ENCODE measurements at places on chromosomes 1 and 21. TPM values are rescaled to one million over a fixed set of nuclear protein-coding genes. Genes with fewer than 3 reads are reported as not detected.

GRCh38 chr1:224881762-224882211 lies 47.7 kb upstream of the DNAH14 start:
- DNase-seq, result no peak

- DNase-seq, result no peak
Measured at GRCh38 chr1:241332037-241332409, 25.0 kb downstream of the RGS7 start.

DNA sequence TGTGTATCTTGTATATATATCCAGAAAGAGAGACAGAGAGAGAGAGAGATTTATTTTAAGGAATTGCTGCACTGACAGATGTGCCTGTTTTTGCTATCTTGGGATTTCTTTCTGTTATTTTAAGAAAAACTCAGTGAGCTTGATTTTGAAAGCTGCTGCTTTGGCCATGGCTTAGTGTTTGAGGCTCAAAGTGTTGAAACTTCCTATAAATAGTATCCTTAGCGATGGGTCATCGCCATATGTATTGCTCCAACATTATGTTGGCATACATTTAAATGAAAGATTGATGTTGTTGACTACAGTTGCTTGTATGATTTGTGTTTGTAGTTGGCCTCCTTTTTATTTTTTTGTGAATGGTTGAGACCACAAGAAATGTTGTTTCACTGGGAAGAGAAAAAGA lies 29.0 kb upstream of the NTPCR start:
- DNase-seq, result no peak

GRCh38 chr21:38489729-38490128 lies 8.5 kb downstream of the ERG start:
- DNase-seq, result no peak

The TSSK3 gene
- 3.5 TPM for total RNA-seq

All from CD4-positive, alpha-beta memory T cell (primary cell).